T-helper 1 cell (primary cell): ENCODE measurements at places on chromosomes 6 and 20.

GRCh38 chr6:157760589-157761330, 62.3 kb upstream of the SNX9 start:
- DNase-seq: no peak

DNA sequence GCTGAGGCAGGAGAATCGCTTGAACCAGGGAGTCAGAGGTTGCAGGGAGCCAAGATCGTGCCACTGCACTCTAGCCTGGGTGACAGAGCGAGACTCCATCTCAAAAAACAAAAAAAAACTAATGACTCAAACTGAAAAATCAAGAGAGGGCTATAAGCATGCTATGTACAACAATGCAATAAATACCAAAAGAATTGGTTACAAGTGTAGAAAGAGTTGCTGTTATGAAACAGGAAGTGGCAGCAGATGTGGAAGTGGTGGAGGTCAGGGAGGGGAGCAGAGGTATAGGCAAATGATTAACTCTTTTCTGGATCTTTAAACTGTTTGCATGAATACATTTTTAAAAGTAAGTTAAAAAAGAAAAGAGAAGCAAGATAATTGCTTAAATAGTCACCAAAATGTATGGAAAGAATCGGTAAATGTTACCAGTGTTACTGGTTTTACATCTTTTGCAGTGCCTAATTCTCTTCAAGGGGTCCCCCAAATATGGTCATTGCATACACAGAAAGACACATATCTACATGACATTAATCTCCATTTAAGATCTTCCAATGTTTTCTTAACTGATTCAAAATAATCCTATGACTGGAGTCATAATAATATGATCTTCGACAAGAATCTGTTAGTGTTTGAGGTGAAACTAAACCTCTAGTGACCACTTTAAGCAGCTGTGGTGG, 15.0 kb downstream of the CALHM6 start:
- DNase-seq: peak; percentile 80

GRCh38 chr20:17619351-17620093, 49.6 kb downstream of the DSTN start:
- no peak for DNase-seq

- no peak for DNase-seq
These were observed 15.4 kb upstream of the KIAA1755 start for GRCh38 chr20:38275815-38276550.

DNA sequence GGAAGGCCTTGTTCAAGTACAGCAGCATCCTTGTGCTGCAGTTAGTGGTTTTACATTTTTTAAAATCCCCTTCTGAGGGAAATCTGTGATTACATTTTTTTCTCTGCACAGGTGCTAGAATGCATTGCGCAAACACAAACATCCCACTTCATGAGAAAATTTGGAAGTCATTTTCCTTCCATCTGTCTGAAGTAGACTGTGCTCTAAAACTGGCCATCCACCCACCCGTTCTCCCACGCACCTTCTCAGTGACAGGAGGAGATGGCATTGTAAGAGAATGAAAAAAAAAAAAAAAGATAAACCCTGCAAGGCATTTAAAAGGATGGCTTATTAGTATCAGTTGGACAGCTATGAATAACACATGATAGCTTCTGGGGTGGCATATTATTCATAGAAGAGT, 65.0 kb downstream of the SOBP start:
- DNase-seq: no peak
